Activated CD4-positive, alpha-beta T cell treated with anti-CD3 and anti-CD28 coated beads, Interleukin-2, amount 50 U/mL, for 48 hours (primary cell): ENCODE measurements at places on chromosomes 3 and 15.

DNA sequence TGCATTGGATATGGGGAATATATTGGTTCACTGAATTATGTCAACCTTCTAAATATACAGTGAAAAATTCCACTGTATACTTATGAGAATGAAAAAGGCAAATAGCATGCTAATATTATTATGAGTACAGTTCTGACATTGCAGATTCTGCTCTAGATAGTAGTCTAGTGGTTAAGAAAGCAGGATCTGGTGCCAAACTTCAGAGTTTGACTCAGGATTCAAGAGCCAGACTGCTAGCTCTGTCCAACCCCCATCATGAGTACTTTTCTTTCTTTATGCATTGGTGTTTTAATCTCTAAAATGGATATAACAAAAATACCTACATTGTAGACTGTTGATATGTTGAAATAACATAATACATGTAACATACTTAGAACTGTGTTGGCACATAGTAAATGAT, 57.3 kb upstream of the PLSCR4 start:
- no peak for DNase-seq

GRCh38 chr15:90413411-90414379, 25.7 kb downstream of the IQGAP1 start:
- no peak for DNase-seq

GRCh38 chr3:12393894-12394293, 90.4 kb upstream of the TSEN2 start:
- no peak for DNase-seq

GRCh38 chr15:57184502-57184901, 191.8 kb upstream of the CGNL1 start:
- no peak for DNase-seq

- no peak for DNase-seq
Measured at GRCh38 chr3:24837601-24838000, 343.0 kb upstream of the THRB start.

DNA sequence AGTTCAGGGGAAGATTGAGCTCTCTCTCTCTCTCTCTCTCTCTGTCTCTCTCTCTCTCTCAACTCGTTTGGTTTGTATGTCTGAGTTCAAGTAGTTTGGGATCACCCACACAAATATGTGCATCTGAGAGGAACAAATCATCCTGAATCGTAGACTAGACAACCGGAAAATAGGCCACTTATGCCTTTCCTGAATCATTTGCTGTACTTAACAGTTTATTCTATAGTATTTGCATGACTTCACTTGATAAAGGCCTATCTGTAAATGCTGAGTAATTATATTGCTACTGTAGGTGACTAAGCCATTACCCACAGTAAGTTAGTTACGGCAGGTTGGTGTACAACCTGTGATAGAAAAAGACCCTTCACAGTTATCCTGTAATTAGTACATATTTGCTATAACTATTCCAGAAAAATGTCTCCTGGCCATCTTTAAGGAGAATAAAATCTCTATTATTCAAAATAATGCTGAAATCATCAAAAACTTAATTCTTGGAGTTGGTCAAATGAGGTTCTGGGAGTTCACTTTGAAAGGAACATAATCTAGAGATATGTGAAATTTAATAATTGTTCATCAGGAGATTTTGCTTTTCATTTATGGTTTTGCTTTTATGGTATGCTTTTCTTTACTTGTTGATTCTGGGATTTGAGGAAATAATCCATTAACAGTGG, 31.1 kb downstream of the OXSM start:
- DNase-seq = no peak

DNA sequence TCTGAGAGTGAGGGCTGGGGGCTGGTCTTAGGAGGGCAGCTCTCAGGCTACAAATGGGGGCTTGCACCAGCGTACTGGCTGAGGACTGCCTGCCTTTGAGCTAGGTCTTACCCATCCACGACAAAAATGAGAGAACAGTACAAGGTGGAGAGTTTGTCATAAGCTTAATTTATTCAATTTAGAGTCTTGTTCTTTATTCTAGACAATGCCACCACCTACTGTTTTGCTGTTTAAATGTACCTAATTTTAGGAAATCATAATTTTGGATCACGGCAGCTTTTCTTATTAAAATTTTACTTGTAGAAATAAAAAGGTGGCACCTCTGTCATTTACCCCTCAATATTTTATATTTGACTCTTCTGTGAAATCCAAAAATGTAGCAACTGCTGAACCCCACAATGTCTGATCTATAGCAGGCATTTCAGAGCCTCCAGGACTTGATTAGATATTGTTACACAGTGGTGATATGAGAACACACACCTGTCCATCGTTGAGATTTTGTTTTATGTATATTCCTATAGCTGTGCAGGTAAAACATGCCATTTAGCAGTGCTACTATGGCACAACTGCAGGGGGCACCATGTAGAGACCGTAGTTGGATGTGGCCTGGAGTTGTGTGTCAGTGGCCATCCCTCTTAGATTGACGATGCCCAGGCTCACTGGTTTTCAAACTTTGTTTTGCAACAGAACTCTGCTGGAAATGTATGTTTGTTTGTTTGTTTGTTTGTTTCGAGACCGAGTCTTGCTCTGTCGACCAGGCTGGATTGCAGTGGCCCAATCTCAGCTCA, 88.6 kb downstream of the SLCO3A1 start:
- no peak for DNase-seq

DNA sequence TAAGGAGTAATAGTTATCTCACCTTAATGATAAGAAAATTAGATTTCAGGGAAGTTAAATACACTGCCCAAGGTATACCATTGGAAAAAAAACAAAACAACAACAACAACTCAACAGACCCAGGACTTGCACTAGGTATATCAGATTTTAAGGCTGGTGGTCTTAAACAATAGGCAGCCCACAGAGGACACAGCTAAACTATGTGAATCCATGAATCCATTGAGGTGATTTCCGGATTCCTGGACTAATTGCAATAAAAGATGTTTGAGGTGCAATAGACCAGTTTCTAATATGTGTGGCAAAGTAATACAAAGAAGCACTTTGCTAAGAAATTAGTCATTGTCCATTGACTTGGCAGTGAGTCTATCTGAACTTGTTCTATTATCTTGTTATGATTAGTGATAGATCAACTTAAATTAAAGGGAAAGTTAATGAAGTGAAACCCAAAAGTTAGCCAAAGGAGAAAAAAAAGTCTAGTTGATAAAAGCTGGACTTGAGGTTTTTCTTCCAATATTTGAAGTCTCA, 60.9 kb upstream of the MAGI1 start:
- no peak for DNase-seq

DNA sequence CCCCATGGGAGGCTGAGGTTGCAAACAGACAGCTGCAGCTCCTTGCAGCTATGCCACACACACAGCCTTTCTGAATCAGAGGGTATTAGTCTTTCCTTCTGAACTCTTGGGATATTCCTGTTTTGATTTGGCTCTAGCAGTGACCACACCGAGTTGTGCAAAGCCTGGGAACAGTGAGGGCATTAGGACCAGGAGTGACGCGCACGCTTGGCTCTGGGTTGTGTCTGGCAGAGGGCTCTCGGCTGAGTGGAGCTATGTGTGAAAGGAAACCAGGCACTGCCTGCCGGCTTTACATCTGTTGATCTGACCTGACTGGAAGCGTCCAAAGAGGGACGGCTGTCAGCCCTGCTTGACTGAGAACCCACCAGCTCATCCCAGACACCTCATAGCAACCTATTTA, at the start of gene GALNT15:
Gene GALNT15 (plus strand): TSS at position 292 of the 400 bp plus-strand sequence. CDS start 472 bp downstream, outside the sequence.
- DNase-seq = no peak

DNA sequence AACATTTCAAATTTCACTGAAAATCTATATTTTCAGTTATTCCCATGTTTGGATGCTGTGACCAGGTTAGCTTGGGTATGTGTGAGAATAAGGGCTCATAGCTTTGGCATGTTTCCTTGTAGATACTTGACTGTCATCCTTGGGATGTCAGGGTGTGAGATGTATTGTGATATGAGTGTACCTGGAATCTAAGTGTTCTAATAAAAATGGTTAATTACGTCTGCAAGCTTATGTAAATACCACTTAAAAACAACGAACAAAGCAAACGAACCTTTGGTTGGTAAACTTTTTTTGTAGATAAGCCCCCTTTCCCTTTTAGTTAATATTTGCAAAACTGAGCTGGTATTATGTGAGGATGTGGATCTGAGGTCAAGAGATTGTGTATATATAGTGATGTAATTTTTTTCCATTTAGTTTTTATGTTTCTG, 63.5 kb downstream of the FNDC3B start:
- no peak for DNase-seq

DNA sequence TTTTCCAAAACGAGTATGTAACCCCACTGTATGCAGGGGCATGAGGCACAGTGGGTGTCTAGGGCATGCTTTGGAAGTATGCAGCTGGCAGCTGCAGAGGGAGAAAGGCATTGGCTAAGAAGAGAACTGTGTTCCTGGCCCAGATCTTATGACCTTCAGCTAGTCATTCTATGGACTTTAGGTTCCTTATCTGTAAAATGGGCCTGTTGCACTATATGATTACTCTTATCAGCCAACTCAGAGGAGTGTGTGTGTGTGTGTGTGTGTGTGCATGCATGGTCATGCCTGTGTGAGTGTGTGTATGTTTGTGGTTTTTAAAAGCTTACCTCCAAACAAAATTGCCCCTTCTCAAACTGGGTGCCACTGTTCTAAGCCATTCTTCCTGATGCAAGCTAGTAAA, 27.4 kb upstream of the CHST2 start:
- DNase-seq = no peak

DNA sequence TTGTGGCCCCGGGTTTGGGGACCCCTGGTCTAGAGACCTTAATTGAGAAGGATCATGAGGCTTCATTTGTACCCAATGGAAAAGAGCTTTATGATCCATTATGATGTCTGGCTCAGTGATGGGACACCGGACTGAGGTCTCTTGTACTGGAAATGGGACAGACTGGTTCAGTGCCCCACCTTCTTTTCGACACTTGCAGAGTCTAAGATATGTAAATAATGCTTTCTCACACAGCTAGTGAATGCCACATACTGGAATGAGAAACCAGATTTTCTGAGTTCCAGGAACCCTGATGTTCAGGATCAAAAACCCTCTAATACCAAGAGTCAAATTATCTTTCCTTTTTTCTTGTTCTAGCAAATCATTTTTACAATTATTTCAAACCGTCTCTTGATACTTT, 116.3 kb upstream of the ARPP21 start:
- no peak for DNase-seq

- no peak for DNase-seq
Measured at GRCh38 chr3:19384868-19385267, 236.6 kb downstream of the KCNH8 start.

DNA sequence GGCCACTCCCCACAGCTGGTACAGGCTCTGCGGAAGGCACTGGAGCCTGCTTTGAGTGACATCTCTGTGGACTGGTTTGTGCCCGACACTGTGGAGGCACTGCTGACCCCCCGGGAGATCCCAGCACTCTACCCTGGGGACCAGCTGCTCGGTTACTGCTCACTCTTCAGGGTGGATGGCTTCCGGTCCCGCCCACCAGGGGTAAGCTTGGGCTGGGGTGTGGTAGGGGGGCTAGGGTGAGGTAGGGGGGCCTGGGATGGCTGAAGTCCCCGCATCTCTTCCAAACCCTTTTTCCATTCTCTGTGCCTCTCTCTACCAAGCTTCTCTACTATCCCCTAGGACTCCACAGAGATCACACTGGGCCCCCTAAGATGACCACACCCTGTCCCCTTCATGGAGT, 7.8 kb downstream of the VWA5B2 start:
- no peak for DNase-seq
